ENCODE measurements at places on chromosomes 3 and 15. TPM values are rescaled to one million over a fixed set of nuclear protein-coding genes. Genes with fewer than 3 reads are reported as not detected.

Gene SNX4
- total RNA-seq, result 87.3 TPM

Gene ONECUT1
- total RNA-seq, result not detected

Gene SLC27A2
- total RNA-seq, result not detected

DNA sequence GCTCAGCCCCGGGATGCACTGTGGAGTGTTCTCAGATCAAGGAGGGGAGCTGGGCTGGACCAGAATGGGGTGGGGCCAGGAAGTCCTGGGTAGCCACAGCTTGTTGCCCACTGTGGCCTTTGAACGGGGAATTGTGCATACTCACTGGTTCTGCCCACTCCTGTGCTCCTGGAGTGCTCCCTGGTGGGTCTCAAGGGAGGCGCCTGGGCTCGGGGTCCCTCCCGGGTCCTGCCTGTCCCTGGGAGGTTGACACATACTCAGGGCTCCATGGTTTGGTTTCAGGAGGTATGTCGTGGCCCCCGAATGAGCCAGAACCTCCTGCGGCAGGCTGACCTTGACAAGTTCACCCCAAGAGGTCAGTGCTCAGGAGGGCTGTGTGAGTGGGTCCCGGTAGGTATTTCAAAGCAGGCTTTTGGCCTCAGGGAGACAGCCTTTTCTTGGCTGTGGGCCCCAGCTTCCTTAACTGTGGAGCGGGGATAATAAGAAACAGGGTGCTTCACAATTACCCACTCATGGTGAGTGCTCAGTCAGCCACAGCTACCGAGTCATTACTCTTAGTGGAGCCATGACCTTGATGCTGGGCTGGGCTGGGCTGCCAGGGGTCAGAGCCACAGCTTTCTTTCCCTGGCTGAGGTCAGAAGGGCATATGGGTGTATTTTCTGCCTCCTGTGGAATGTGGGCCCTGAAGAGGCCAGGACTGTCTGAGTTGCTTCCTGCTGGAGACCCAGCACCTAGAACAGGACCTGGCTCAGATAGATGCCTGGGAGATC is 7.6 kb downstream of the DNAH1 start:
- no peak for DNase-seq

DNA sequence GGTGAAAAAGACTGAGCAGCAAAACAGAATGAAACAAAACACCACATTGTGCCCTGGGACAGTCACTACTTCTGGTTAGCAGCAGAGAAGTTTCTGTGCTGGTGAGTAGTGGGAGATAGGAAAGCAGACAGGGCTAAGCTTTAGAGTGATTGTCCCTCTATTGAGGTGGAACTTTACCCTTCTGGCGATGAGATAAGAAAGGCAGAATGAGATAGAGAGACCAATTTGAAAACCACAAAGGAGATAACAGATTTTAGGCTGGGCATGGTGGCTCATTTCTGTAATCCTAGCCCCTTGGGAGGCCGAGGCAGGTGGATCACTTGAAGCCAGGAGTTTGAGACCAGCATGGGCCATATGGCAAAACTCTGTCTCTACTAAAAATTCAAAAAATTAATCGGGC is 208.5 kb downstream of the TBL1XR1 start:
- no peak for DNase-seq

DNA sequence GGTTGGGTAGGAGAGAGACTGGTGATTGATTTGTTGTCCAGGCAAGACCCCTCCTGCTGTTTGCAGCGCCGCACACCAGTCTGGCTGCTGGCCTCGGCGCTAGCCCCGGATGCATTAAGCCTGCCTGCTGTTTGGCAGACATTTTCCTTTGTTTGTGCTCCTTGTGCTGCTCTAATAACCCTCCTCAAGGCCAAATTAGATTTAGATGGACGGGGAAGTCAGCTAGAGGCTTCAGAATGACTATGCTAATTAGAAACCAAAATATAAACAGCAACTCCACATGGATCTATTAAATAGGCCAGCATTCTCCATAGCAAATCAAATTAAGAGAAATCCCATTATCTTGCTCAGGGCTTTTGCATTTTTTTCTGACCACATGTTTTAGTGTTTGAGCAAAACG is 445.2 kb downstream of the SQOR start:
- DNase-seq, result no peak

DNA sequence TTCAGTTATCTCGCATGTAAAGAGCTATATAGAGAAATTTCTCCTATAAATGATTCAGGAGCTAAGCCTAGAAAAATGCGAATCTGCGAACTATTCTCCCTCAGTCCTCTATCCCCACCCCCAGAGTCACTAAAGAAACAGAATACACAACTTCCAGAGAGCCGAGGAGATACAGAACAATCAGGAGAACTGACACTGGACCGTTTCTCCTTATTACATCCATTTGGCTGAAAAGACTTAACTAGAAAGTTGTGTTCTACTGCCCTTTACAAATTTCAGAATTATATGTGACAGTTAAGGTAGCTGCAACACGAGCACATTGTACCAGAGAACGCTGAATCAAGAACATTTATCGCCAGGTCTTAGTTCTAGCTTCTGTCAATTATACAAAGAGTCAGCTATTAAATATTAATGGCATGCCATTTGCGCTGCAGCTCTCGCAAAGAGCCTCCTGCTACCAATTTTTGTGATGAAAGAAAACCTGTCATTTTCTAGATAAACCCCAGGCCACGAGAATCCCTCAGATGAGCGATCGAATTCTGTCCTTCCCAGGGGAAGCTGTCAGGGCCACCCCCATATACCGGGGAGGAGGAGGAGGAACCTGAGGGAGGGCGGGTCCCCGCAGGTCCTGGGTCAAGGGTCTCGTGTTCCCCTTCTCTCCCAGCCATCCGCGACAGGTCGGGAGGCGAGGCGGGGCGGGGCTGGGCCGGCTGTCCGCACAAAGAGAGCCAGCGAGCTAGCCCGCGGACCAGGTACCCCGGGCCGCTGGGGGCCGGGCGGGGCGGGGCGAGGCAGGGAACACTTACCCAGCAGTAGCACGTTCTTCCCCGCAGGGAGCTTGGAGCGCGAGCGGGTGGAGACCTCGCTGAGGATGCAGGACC is 878 bp downstream of the DYNC1LI1 start:
- peak; percentile 35 for DNase-seq

GRCh38 chr15:52480990-52481389 is 47.7 kb downstream of the MYO5A start:
- no peak for DNase-seq

Measured in A172 (cell line).